Cerebellar nuclear complex (tissue), 1 donor: ENCODE measurements at places on chromosomes 11 and 22.

DNA sequence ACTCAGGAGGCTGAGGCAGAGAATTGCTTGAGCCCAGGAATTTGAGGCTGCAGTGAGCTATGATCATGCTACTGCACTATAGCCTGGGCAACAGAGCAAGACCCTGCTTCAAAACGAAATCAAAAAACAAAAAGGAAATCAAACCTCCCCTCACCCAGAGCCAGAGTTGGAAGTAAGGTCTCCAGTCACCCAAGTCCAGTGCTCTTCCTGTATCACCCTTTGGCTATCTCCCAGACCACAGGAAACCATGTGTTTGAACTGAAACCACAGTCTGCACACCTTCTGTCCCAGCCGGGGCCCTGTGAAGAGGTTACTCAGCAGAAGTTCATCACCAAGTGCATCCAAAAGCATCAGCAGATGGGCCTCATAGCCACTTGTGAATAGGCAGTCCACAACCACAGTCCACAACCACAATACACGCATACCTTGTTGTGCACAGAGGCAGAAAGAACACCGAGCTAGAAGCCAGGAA is 4.6 kb downstream of the MYH9 start:
- DNase-seq, result no peak

DNA sequence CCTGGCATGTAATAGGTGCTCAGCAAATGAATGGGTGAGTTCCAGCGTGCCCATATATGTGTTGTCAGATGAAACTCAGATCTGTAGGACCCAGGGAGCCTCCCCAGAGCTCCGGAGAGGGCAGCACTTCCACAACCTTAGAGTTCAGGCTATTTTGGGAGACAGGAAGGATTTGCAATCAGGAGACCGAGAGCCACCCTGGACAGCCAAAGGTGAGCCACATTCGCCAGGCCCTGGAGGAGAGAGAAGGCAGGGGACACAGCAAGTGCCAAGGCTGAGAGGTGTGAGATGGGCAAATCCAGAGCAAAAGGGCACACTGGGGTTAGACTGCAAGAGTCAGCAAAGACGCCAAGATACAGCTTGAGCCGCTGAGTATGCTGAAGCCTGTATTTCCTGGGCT is 66.4 kb downstream of the CD82 start:
- DNase-seq, result no peak

- DNase-seq, result no peak
These were observed 19.3 kb upstream of the MRGPRX2 start for GRCh38 chr11:19079643-19080440.

GRCh38 chr11:69437001-69437875 is 44.2 kb upstream of the LINC01488 start:
- no peak for DNase-seq

DNA sequence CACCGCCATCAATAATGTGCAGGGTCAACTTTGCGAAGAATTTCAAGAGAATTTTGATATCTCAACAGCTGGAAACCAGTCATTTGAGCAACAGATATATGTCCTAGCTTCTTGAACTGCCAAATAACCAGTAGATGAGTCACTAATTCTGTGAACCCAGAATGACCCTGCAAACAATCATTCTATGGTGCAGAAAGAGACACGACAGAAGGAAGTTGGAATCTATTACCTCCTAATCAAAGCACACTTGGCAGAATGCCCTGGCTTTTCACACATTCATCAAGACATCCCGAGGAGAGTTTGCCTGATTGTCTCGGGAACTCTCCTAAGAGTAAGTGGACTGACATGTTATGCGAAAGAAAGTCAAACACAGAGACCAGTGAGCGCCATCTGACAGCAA is 621.1 kb downstream of the OPCML start:
- no peak for DNase-seq

DNA sequence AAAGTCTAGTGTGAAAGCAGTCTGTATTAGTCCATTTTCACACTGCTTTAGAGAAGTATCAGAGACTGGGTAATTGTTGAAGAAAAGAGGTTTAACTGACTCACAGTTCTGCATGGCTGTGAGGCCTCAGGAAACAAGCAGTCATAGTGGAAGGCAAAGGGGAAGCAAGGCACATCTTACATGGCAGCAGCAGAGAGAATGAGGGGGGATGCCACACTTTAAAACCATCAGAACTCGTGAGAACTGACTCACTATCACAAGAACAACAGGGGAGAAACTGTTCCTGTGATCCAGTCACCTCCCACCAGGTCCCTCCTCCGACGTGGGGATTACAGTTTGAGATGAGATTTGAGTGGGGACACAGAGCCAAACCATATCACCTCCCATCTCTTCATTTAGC is 13.8 kb upstream of the TUBA8 start:
- DNase-seq, result no peak

DNA sequence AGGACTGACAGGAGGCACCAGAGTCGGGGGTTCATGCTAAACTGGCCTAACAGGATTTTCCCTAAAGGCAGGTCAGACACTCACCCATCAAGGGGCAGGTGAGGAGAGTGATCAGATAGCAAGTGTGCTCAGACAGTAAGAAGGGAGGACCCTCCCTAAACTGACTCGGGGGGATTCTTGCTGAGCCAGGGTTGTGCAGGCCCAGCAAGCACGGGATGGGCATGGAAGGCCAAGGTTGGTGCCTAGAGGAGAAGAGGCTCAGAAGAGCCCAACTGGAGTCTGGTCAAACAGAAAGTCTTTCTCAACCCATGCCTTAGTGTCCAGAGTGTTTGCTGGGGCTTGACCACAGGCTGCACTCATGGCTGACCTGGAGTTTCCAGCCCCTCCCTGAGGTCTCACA is 6.2 kb upstream of the APOL1 start:
- DNase-seq, result no peak

DNA sequence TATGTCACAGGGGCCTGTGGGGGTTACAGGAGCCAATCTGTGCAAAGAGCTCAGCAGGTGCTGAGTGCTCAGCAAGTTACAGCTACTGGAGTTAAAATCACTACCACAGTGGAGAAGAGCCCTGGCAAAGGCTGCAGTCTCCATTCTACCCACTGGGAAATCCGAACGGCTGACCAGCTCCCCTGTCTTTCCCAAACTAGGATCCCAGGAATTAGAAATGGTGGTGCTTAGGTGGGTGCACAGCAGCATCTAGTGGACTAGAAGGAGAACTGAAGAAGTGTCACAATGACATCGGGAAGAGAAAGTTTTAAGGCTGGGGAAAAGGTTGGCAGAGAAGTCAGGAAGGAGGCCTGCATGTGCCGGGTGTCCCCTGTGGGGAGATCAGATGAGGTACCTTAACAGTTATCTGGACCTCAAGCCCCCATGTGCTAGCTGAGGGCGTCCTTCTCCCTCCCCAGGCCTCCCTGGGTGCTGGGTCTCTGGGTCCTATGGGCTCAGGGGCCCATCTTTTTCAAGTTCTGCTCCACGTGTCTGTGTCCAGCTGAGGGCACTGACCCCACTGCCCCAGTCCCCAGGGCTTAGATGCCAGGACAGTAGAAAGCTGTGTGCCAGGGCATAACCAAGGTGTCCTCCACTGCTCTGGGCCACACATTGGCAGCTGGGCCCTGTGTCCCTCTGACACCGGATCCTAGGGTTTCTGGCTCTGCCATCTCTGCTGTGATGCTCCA is 1.9 kb downstream of the PIWIL3 start:
- no peak for DNase-seq

GRCh38 chr22:46948411-46949144 is 186.1 kb downstream of the TBC1D22A start:
- DNase-seq, result no peak

DNA sequence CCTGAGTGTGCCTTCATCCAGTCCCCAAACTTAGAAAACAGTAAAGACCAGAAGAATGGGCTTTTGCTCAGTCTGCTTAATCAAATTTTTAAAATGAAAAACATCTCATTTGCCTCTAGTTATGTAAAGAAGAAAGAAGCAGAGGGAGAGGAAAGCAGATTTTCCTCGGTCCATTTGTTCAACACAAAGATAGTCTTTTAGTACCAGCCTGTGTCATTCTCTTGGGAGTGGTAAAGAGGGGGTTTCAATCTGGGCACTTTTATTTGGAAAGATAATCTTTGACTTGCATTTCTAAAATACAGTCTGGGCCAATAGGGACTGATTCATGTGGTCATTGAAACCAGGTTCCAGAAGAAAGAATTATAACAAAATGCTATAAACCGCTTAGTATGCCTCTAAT is 29.5 kb downstream of the KREMEN1 start:
- DNase-seq, result no peak

DNA sequence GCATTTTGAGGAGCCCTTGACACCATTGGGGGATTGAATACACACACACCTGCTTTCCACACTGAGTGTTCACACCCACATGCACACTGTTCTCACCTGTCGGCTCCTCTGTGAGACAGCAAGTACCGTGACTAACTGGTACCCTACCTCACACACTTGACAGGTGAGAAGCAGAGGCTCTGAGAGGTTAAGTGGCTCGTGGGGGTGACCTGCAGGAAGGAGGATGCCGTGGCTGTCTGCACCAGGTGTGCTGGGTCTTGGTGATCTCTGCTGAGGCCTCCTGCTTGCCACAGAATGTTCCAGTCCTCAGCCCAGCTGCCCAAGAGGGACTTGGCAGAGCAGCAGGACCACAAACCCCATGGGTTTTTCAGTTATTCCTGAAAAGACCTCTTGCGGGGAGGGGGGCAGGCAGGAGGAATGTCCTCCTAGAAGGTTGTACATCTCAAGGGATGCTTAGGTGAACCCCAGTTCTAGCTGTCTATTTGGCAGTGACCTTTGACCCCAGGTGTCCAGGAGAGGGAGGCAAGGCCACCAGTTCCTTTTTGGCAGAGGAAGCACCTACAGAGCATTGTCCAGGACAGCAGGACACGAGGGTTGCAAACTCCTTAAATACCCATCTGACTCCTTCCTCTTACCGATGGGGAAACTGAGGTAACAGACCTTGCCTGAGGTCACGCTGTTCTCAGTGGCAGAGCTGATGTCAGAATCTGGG is 66.0 kb downstream of the SHISAL1 start:
- DNase-seq, result no peak

- DNase-seq, result no peak
These were observed 7.4 kb downstream of the PLXNB2 start for GRCh38 chr22:50299785-50300619.

DNA sequence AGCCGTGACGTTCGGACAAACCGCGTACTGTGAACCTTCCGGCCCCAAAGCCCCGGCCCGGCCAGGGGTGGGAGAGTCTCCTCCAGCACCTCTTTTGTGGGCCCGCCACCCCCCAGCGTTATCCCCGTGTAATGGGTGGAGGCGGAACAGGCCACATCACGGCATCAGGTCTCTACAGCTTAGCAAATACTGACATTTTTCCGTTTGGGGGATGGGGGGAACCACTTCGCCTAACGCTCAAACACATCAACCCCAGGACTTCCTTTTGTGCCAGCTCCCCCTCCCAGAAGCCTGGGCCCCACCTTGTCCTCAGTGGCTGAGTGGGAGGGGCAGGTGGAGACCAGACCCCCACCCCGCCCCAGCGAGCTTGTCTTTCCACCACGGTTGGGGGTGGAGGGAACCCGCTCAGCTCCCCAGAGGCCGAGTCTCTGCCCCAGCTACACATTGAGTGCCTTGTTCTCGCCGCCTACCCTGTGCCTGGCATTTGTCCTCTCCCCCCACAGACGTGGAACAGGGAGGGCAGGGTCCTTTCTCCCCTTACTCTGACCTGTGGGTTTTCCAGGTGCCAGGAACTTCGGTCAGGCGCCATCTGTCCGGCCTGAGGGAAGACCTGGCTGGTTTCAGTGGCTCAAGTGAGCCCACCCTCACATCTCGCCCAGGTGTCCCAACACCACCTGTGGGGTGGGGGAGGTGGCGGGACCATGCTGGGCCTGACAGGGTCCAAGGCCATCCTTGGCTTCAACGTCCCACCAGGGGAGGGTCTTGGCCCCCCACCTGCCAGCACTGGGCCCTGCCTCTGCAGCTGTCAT is 29.6 kb downstream of the SBF1 start:
- no peak for DNase-seq

DNA sequence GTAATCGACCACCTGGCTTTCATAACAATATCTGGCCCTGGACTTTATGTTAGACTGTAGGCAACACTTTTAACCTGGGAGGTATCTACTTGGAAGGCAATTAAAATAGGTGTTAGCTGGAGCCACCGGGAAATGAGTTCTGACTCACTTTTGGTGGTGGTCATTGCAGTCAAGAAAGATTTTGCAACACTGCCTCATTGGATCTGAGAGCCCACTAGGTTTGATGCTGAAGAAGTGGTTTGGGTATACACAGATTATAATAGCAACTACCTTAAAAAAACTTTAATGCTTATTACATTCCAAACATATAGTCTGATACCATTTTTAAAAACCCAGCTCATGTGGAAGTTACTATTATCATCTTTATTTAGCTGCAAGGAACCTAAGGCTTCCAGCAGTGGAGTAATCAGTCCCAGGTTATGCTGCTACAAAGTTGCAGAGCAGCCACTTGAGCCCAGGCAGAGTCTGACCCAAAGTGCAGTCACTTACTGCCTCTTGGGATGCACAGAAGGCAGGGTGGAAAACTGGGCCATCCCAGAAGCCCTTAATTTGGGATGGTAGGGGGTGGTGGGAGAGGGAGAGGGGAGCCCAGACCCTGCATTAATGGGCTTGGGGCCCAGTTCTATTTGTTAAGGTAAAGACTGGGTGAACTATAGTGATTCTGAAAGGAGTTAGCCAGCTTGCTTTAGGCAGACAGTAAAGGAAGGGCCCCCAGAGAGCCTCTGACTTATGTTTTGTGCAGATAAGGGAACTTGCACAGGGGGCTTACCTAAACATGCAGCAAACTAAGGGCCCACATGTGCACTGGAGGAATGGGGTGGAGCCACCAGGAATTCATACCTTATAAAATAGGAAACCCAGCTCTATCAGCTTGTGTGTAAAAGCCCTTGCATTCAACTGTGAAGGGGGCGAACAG is 149.4 kb downstream of the SNX19 start:
- DNase-seq, result no peak

GRCh38 chr22:49517667-49518185 is 309.9 kb downstream of the BRD1 start:
- DNase-seq, result no peak

GRCh38 chr11:114612686-114613085 is 17.1 kb upstream of the NXPE4 start:
- DNase-seq, result no peak

GRCh38 chr11:126357055-126357962 is 1.8 kb downstream of the ST3GAL4 start:
- DNase-seq, result no peak

GRCh38 chr11:83779876-83780275 is 493.7 kb upstream of the CCDC90B start:
- no peak for DNase-seq

DNA sequence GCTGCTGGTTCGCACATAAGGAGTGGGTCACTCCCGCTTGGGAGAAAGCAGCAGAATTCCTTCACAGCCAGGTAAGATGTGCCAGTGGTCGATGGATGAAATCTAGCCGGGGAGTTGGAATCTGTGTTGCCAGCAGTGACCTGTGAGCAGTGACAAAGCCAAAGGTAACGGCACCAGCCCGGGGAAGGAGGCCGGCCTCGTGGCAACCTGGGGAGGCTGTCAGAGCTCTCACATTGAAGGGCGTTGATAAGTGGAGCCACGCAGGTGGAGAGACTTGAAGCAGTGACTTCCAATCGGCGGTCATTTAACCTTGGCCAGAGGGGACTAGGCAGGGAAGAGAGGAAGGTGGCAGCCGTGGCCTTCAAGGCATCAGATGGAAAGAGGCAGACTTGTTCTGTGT is 58.8 kb downstream of the ARHGAP8 start:
- DNase-seq, result no peak
